ENCODE measurements at places on chromosomes 1 and 21. TPM values are rescaled to one million over a fixed set of nuclear protein-coding genes. Genes with fewer than 3 reads are reported as not detected.

The UMODL1 gene
- 0.26 TPM for total RNA-seq

The ARHGEF10L gene
- total RNA-seq, result 0.39 TPM

The DMRTA2 gene
- not detected for total RNA-seq

The MACF1 gene
- total RNA-seq, result 328 TPM

The WLS gene
- not detected for total RNA-seq

The DISP3 gene
- total RNA-seq, result 0.44 TPM

The OR2T2 gene
- total RNA-seq, result not detected

The RPTN gene
- total RNA-seq, result not detected

GRCh38 chr1:232364654-232365382 is 265.1 kb downstream of the SIPA1L2 start:
- no peak for DNase-seq

DNA sequence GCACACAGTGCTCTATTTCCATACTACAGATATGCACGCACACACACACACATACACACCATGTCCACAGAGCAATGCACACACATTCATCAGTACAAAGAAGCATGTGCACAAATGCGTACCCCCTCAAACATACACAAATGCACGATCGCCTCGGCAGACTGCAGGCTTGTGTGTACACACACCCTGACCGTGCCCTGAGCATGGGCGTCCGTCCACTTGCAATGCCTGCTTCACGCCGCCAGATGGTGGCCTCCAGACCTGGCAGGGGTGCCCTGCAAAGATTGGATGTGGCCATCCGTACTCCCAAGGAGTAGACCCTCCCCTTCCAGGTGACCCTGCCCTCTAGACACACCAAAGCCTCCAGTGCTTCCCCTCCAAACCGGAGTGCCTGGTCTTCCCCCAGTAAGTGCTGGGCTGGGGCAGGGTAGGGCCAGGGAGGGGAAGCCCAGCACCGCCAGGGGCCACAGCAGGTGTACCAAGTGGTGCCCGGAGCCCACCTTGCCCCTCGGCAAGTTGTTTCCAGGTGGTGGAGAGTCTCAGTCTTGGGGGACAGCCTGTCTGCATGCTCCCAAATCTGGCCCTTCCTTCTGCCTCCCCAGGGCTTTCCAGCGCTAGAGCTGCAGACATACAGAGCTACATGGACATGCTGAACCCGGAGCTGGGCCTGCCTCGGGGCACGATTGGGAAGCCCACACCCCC is 20.6 kb downstream of the ESPN start:
- no peak for DNase-seq

- DNase-seq, result no peak
These were observed 11.0 kb downstream of the TNN start for GRCh38 chr1:175078629-175079028.

GRCh38 chr1:237756304-237756967 is 134.3 kb downstream of the ZP4 start:
- DNase-seq, result no peak

- no peak for DNase-seq
These were observed 21.4 kb downstream of the CLIC6 start for GRCh38 chr21:34690041-34690792.

GRCh38 chr1:45621895-45622523 is 1.8 kb downstream of the CCDC17 start:
- no peak for DNase-seq

- DNase-seq, result peak; percentile 48
These were observed 18.6 kb downstream of the FAM151A start for GRCh38 chr1:54604572-54605370.

DNA sequence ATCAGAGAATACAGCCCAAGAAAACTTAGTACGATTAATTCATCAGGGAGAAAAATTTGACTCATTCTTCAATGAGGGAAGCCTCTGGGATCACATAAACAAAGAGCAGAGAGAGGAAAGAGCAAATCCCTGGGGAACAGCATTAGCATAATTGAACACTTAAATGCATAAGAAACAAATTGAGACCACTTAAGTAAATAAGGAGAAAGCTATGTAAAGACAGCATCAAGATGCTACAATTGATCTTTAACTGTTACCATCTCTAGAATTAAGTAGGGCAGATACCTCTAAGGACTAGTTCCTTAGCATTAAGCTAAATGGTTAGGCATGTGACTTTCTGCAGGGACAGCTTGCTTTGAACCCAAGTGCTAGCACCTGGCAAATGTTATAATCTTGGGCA is 265.1 kb upstream of the NEGR1 start:
- DNase-seq, result no peak

GRCh38 chr1:178961331-178961730 is 64.4 kb upstream of the FAM20B start:
- DNase-seq, result no peak

GRCh38 chr1:21299780-21300395 is 9.6 kb upstream of the ECE1 start:
- no peak for DNase-seq

- DNase-seq, result no peak
These were observed 19.9 kb upstream of the SERPINC1 start for GRCh38 chr1:173937062-173937461.

DNA sequence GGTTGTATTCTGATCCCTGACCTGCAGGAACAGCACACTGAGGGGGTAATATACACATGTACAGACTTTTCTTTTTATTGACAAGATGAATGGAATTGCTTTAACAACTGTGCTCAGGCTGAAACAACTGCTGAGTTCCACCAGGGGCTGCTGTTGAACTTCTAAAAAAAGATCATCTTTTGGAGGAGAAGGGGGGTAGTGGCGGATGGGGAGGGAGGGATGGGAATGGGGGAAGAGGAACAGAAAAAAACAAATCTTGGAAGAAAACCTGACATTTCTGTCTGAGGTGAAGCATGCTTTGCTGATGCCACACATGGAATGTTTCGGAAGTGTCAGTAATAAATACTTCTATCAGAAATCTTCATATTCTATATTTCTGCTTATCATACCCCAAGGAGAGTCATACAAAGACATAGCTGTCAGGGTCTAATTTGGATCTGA is 75.0 kb downstream of the RWDD3 start:
- DNase-seq, result no peak

DNA sequence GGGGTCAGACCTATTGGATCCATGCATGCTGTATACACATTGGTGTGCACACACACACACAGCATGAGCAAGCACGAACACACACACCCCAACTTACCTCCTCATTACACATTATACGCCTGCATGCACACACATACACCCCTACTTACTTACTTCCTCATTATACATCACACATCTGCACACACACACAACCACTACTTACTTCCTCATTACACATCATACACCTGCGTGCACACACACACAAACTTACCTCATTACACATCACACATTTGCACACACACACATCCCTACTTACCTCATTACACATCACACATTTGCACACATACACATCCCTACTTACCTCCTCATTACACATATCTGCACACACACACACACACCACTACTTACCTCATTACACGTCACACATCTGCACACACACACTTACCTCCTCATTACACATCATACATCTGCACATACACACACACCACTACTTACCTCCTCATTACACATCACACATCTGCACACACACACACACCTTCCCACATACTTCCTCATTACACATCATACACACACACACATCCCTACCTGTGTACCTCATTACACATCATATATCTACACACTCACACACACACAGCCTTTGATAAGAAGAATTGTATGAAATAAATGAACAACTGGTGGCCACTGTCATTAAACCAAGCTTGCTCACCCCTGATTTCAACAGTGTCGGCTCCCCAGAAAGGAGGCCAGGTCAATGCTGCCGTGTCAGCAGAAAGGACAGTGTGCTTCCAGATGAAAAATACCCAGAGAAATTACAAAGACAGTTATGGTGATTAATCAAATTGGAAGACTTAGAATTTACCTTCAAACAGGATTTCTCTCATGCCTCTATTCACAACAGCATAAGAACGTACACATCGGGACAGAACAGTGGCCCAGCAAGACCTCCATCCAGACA is 117.8 kb downstream of the SETD4 start:
- no peak for DNase-seq

- no peak for DNase-seq
These were observed 621.9 kb downstream of the NPHP4 start for GRCh38 chr1:5370311-5370710.

GRCh38 chr1:226736908-226737818 is 1.9 kb downstream of the ITPKB start:
- DNase-seq, result peak; percentile 74

- no peak for DNase-seq
These were observed 2.6 kb downstream of the CHML start for GRCh38 chr1:241637604-241638003.

Data from activated naive CD8-positive, alpha-beta T cell treated with anti-CD3 and anti-CD28 coated beads, Interleukin-2, amount 10 ng/mL, durations not matched to agents 7 days and 5 days (primary cell).